A549 treated with CpdA at 1 μM for 4 hours (cell line): ENCODE measurements at places on chromosomes 16 and 17. TPM values are rescaled to one million over a fixed set of nuclear protein-coding genes. Genes with fewer than 3 reads are reported as not detected.

Gene ITGB4
- 38.3 to 62.6 TPM (median 49.8 TPM) in 5 replicates for total RNA-seq

Gene RNF112
- 0.45 to 1.0 TPM (median 0.88 TPM) in 5 replicates for total RNA-seq

Gene CCDC154
- 0.14 to 0.89 TPM (median 0.44 TPM) in 5 replicates for total RNA-seq

Gene SCARF1
- total RNA-seq, result 0.24 to 0.38 TPM (median 0.31 TPM) in 5 replicates

Gene SCNN1G
- 0.15 TPM in 1 of 5 replicates, not detected in the others for total RNA-seq

Gene RASL10B
- total RNA-seq, result 0.05 to 0.15 TPM (median 0.10 TPM) in 5 replicates

Gene ZNF597
- 0.90 to 1.3 TPM (median 1.1 TPM) in 5 replicates for total RNA-seq

Gene HS3ST3A1
- total RNA-seq, result 0.15 to 0.26 TPM in 2 of 5 replicates, not detected in the others

Gene SLC22A31
- total RNA-seq, result 1.1 to 1.8 TPM (median 1.3 TPM) in 5 replicates

Gene TRIM25
- total RNA-seq, result 59.7 to 77.3 TPM (median 65.5 TPM) in 5 replicates

Gene RAMP2
- 0.65 to 1.3 TPM (median 0.99 TPM) in 5 replicates for total RNA-seq

Gene SMIM5
- total RNA-seq, result 0.43 to 0.81 TPM (median 0.52 TPM) in 5 replicates

Gene KCTD19
- total RNA-seq, result 0.06 to 0.46 TPM (median 0.22 TPM) in 5 replicates

Gene PYY
- 0.11 TPM in 1 of 5 replicates, not detected in the others for total RNA-seq

Gene TBC1D28
- total RNA-seq, result not detected in 5 replicates

Gene ASPA
- not detected in 5 replicates for total RNA-seq

Gene NPTX1
- 52.6 to 105 TPM (median 77.4 TPM) in 5 replicates for total RNA-seq

Gene KRTAP9-8
- not detected in 5 replicates for total RNA-seq
